Right atrium auricular region (tissue), 2 donors: ENCODE measurements at places on chromosomes 1 and 21. TPM values are rescaled to one million over a fixed set of nuclear protein-coding genes. Genes with fewer than 3 reads are reported as not detected.

GRCh38 chr1:2566101-2567045, 10.2 kb downstream of the TNFRSF14 start:
- no peak for DNase-seq

Gene FHAD1
- not detected for total RNA-seq

GRCh38 chr1:213082420-213083111, 31.5 kb downstream of the RPS6KC1 start:
- DNase-seq, result no peak

DNA sequence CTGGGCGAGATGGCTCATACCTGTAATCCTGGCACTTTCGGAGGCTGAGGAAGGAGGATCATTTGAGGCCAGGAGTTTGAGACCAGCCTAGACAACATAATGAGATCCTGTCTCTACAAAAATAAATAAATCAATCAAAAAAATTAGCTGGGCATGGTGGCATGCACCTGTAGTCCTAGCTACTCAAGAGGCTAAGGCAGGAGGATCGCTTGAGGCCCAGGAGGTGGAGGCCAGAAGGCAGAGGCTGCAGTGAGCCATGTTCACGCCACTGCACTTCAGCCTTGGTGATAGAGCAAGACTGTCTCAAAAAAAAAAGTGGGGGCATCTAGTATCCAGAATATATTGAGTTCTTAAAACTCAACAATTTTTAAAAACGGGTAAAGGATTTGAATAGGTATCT, 6.0 kb downstream of the TUT4 start:
- DNase-seq, result no peak

Gene FCRL1
- 1.5 TPM for total RNA-seq

- DNase-seq, result no peak
These were observed at the start of gene GJB3 for GRCh38 chr1:34781071-34781843. TSS of gene GJB3 (plus strand) at chr1:34781214. CDS start at chr1:34784763, 3,549 bp downstream.

DNA sequence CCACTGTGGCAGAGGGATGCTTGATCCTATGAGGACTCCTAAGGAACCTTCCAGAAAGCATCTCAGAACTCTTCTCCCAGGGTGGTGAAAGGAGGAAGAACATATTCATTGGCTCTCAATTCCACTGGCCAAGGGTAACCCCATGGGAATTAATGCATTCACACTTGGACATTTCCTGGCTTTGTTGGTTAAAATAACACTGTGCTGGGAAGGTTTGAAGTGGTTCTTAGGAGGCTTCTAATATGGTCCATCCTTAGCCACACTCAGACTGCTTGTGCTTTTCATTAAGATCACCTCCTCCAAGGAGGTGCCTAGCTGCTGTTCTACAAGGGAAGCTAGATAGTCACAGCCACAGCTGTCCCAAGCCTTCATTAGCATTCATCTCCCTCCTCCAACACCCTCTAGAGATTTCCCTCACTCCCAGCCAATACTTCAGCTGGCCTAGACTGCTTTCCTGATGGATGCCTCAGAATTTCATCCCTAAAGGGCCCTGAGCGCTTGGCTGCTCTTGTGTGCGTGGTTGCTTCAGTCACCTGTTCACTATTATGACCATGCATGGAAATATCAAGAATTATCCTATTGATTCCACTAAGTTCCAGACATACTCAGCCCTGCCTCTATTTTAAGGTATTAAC, 544.4 kb downstream of the PLPP3 start:
- DNase-seq, result no peak

DNA sequence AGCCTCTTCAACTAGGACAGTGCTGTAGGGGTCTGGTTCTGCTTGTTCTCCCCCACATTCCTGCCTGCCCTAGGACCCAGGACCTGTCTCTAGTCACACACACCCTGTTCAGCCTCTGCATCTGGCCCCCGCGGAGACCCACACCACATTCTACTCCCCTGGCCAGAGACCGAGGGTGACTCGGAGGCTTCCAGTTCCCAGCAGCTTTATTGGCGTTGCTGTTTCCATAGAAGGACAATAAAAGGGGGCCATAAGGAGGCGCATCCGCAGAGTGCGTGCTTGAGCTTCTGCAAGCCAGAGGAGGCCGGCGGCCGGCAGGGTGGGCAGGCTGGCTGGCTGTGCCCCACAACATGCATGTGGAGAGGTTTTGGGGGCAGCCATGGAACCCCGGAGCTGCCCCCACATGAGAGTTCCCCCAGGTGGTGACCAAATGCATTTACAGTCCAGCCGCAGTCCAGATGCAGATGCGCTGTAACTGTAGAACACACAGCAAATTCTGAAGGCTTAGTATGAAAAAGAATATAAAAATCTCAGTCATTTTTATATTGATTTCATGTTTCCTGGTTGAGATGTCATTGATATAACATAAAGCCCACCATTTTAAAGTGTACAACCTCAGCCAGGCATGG, 52.4 kb downstream of the PDE9A start:
- no peak for DNase-seq

Gene APCS
- not detected for total RNA-seq

GRCh38 chr21:45514311-45515021, 27.8 kb downstream of the SLC19A1 start:
- DNase-seq, result no peak

DNA sequence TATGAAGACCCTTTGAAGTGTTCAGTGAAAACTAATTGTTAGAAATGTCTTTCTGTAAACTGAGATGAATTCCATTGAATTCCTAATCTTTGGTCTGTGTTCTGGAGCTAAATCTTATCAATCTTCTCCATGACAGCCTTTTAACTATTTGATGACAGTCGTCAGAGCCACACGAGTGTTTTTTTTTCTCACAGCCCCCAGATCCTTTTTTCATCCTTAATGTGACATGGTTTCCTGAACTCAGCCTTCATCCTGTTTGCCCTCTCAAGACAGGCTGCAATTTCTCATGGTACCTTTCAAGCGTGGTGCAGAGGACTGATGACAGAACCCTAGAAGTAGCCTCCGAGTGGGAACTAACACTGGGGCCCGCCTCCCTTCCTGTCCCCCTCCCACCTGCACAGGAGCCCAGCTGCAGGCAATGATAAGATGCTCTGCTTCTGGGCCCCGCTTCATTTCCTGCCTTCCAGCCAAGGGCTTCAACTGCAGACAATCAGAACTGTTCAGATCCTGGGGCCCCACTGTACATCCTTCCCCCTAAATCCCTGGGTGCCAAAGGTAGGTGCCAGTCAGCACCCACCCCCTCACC, 114.6 kb upstream of the VAV3 start:
- no peak for DNase-seq

GRCh38 chr1:43942411-43942810, 4.3 kb upstream of the IPO13 start:
- no peak for DNase-seq

DNA sequence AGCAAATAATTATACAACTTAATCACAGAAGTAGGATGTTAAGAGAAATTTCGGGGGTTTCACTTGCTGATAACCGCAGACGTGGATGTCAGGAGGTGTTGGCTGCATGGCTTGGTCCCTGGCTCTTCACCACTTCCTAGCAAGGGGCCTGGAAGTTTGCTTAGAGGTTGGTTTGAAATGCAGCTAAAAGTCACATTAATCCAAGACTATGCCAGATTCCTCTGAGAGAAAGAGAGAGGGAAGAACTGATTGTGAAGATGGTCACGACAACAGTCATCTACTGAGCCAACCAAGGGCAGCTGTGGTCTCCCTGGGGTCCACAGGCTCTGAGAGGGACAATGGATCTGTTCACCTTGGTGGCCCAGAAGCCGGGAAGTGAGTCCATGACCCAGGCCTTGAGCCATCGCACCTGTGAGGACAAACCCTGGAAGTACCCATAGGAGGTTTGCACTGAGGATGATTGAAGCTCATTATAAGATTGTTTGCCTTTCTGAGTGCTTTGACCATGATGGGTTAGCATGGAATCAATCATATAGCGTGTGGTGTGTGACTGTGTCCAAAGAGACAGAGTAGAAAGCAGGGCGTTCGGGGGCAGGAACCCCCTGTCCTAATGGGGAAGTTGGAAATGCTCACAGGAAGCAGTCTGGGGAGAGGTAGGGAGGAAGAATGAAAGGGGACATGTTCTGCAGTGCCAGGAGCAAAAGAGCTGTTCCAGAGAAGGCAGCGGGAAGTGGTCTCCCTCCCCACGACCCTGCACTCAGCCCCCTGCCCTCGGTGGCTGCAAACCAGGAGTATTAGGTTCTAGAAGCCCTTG, 47.1 kb downstream of the UMODL1 start:
- DNase-seq, result no peak

- no peak for DNase-seq
These were observed 87.4 kb downstream of the UBR4 start for GRCh38 chr1:19122668-19123067.

Gene WNT4
- total RNA-seq, result not detected

Gene FAM229A
- 7.5 TPM for total RNA-seq

- no peak for DNase-seq
These were observed 80.9 kb upstream of the LBR start for GRCh38 chr1:225508538-225509375.

- DNase-seq, result no peak
These were observed 507.1 kb downstream of the SMYD3 start for GRCh38 chr1:245999697-246000637.

DNA sequence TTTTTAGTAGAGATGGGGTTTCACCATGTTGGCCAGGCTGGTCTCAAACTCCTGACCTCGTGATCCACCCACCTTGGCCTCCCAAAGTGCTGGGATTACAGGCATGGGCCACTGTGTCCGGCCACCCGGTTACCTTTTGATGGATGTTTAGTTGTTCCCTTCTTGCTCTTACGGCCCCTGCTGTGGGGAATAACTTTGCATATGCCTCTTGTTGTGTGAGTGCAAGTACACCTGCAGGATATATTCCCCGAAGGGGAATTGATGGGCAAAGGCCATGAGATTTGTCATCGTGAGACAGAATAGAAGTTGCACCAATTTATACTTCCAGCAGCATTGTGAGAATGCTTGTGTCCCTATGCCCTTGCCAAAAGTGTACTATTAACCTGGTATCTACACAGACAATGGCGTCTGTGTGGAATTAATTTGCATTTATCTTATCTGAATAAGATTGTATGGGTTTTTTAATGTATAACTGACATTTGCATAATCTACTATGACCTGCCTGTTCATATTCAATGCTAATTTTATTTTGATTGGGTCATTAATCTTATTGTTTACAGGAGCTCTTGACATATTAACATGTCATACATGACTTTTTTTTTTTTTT, 8.1 kb downstream of the IL6R start:
- no peak for DNase-seq

DNA sequence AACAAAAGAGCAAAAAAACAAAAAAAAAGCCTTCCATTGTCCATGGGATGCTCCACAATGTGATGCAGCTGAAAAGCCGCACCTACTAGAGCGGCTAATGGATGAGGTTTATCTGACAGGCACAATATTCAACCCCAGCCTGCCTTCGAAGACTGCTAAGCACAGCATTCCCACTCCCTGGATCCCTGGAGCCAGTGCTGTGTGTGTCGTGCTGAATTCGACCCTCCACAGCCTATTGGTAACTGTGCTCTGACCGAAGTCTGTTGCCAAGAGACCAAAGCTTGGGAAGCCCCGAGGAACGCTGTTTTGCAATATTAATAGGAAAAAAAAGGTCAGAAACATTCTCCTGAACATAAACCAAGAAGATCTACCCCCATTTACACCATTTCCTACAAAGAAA, 57.2 kb upstream of the PUM1 start:
- no peak for DNase-seq

Gene VWA1
- 15.2 TPM for total RNA-seq
